GM23248 (cell line): ENCODE measurements at places on chromosomes 16 and 17. TPM values are rescaled to one million over a fixed set of nuclear protein-coding genes. Genes with fewer than 3 reads are reported as not detected.

Gene ANKRD11
- 83.8 and 84.7 TPM in 2 replicates for total RNA-seq

Gene SCNN1B
- not detected in 2 replicates for total RNA-seq

Gene KRT36
- not detected in 2 replicates for total RNA-seq

Gene FN3K
- total RNA-seq, result 0.11 TPM in 1 of 2 replicates, not detected in the other

Gene RMI2
- total RNA-seq, result 8.5 and 20.6 TPM in 2 replicates

Gene PLLP
- total RNA-seq, result not detected in 2 replicates

Gene EVPLL
- not detected in 2 replicates for total RNA-seq

Gene TMEM88
- not detected in 2 replicates for total RNA-seq

Gene TMEM107
- 11.6 TPM in 2 replicates for total RNA-seq

Gene MYH3
- total RNA-seq, result 1.1 and 3.1 TPM in 2 replicates

Gene C1QTNF1
- total RNA-seq, result 12.2 and 14.4 TPM in 2 replicates

Gene KRTAP2-1
- not detected in 2 replicates for total RNA-seq

Gene NKD1
- total RNA-seq, result not detected in 2 replicates
